ENCODE measurements at places on chromosomes 4 and X.

DNA sequence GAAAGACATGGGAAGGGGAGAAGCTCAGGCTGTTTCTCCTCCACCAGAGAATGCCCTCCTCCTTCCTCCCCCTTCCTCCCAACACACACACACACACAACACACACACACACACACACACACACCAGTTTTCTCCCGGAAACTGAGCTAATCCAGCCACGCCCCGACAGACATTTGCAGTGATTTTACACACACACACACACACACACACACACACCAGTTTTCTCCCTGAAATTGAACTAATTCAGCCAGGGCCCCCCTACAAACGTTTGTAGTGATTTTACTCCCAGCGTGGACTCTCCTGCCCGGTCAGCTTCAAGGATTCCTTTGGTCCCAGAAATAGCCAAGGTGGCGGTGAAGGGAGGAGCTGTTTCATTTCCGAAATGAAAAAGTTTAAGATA is 32.9 kb upstream of the STX18 start:
- DNase-seq, result peak; percentile 62

DNA sequence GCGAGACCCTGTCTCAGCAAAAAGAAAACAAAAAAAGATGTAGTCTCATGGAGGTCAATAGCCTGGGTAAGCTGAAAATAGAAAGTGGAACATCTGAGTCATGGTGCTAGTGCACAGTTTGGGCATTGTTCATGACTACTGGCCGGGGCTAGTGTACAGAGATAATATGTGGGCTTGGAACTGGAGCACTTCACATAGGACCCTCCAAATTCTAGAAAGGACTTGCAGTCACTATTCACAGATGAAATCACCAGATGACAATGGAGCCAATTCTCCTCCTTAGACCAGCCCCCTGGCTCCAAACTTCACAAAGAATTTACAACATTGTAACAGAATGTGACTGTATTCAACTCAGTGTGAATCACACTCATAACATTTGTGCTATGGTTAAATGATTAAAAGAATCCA is 367.8 kb upstream of the SLC7A11 start:
- peak; percentile 59 for DNase-seq

DNA sequence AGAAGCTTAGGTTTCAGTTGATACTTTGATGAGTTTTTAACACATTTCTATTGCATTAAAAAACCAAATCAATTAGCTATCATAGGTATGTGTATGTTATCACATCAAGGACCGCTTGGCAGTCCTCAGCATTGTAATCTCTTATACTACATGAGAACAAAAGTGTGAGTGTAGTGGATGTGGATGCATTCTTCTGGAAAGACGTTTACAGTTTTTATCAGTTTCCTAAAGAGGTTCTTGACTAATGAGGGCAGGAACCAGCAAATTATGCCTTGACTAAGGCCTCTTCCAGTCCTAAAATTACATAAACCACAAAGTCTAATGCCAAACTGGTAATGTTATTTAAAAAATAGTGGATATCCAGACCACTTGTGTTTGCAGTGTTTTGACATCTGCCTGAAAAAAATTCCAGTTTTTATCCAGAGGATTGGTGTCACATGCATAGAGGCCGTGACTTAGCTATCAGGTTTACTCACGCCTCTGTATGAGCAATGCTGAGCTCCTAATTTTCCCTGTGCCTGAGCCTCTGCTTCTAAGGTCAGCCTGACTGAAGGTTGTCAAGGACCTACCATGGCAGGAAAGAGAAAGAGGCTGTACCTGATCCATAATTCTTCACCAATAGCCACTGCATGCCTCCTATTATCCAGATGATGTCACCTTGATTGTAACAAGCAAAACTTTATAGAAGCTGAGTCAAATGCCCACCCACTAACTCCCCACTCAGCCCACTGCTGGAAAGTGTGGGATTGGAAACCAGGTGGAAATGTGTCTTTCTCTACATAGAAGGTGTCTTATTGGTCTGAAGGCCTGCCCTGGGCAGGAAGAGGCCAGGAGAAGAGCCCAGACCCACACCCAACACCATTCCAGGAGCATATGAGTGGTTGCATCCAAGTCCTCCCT is 68.7 kb downstream of the ENPP6 start:
- no peak for DNase-seq

DNA sequence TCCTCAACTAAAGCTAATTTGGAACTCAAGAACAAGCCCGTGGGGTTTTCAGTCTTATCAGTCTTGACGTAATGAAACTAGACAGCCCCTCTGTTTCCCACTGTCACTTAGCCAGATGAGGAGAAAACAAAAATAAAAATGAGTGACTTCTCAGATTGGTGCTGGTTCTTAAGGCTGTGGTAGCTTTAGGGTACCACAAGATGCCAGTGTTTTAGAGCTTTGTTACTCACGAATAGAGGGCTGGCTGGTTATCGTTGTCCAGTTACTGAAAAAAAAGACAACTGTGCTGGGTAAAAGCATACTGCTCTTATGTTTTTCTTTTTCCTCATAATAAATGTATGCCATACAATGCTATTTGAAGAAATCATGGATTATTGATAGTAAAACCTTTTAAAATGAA is 796.7 kb downstream of the RAPGEF2 start:
- DNase-seq, result no peak

- DNase-seq, result no peak
Measured at GRCh38 chr4:172808196-172808595, 360.4 kb upstream of the GALNT7 start.

GRCh38 chrX:123169247-123169901 is 14.7 kb upstream of the GRIA3 start:
- DNase-seq, result no peak

GRCh38 chr4:6942238-6942800 is 32.7 kb downstream of the TBC1D14 start:
- DNase-seq, result peak; percentile 91

- peak; percentile 12 for DNase-seq
Measured at GRCh38 chrX:103879339-103879738, 47.3 kb upstream of the RAB9B start.

DNA sequence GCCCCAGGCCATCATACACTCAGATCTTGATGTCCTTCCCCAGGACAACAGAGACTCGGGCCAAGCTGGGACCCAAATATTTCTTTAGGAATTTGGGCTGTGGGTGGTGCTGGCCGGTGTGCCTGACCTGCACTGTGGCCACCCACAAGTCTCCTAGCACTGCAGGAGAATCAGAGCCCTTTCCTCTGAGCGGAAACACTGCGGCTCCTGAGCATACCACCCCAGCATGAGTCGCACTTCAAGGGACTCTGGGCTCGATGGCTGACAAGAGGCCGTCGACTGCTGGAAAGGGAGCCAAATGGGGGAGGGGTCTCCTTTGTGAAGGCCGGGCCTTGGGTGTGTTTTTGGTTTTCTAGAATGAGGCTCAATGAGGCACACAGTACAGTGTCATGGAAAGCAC is 13.0 kb upstream of the IRAK1 start:
- no peak for DNase-seq

GRCh38 chr4:103375278-103375677 is 177.1 kb upstream of the CENPE start:
- no peak for DNase-seq

- no peak for DNase-seq
Measured at GRCh38 chr4:28354880-28355656, 1494.4 kb downstream of the STIM2 start.

DNA sequence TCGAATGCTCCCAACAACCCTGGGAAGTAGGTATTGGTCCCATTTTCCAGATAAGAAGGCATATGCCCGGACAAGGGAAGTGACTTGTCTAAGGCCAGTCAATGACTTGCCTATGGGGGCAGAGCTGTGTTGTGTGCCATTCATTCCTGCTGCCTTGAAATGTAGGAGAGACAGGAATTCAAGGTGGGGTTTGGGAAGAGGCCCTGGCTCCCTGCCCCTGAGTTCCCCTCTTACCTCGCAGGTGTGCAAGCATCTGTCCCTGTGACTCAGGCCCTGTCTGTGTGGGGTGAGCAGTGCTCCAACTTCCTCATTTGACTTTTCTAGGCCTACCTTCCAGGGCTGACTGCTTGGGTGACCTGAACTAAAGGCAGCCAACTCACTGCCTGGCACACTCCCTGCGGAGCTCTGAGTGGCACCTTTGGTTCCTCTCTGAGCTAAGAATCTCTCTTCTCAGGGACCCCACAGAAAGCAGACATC is 5.1 kb downstream of the EFNB1 start:
- no peak for DNase-seq

DNA sequence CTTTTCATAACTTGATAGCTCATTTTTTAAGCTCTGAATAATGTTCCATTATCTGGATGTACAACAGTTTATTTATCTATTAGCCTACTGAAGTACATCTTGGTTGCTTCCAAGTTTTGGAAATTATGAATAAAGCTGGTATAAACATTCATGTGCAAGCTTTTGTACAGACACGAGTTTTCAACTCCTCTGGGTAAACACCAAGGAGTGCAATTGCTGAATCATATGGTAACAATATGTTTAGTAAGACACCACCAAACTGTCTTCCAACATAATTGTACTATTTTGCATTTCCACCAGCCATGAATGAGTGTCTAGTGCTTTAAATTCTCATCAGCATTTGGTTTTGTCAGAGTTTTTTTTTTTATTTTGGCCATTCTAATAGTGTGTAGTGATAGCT is 266.7 kb upstream of the ATOH1 start:
- DNase-seq, result no peak

DNA sequence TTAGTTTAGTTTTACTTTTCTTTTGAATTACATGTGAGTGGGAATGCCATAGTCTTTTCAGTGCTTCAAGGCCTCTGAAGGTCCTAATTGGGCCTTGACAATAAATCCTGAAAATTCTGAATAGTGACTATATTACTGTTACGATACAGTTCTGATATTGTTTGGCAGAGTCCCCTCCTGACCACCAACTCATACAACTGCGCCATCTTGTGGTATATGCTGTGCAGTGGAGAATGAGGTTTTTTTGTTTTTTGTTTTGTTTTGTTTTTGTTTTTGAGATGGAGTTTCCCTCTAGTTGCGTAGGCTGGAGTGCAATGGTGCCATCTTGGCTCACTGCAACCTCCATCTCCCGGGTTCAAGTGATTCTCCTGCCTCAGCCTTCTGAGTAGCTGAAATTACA is 56.6 kb upstream of the CHRDL1 start:
- peak; percentile 12 for DNase-seq

DNA sequence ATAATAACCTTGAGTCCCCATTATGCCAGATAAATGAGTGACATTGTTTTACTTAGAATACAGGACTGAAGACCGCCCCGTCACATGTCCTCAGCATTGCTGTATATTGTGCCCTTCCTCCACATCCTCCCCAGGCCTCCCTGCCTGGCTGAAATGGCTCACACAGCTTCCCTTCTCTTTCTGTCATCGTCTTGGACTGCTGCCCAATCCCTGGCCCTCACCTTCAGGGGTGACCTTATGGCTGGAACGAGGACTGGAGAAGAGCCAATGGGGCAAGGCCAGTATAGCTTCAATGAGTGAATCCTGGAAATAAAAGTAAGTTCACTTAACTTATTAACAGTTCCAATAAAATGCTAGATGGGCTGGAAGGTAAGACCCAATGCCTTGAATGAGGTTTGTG is 2.7 kb downstream of the KCNE5 start:
- no peak for DNase-seq

- no peak for DNase-seq
Measured at GRCh38 chr4:136078976-136079375, 1453.3 kb downstream of the PCDH18 start.

DNA sequence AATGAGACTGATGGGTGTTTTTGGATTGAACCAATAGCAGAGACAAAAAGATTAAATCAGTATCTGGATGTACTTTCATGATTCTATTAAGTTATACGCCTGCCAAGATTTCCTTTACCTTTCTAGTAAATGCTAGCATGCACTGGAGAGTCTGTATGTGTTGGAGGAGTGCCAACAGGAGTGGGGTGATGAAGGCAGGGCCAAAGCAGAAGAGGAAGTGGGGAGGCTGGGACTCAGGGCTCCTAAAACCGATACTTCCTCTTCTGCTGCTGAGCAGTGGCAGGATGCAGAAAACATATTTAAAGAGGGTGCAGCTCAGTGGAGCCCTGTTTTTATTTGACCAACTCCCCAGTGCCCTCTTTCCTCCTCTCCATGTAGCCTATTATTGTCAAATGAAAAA is 5.6 kb downstream of the CYSLTR1 start:
- no peak for DNase-seq

GRCh38 chr4:102321260-102321995 is 23.9 kb downstream of the SLC39A8 start:
- no peak for DNase-seq

DNA sequence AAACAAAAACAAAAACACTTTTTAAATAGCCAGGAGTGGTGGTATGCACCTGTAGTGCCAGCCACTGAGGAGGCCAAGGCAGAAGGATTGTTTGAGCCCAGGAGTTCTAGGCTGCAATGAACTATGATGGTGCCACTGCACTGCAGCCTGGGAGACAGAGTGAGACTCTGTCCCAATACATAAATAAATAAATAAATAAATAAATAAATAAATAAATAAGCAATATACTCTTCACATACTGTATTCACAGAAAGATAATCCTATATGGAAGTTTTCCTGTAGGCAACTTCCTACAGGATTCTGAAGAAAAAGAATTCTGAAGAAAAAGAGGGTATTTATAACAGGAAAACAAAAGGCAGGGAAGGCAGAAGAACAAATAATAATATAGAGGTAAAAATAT is 293.3 kb upstream of the GRIA3 start:
- DNase-seq, result no peak

- DNase-seq, result no peak
Measured at GRCh38 chr4:35300996-35301774, 943.1 kb downstream of the ARAP2 start.

DNA sequence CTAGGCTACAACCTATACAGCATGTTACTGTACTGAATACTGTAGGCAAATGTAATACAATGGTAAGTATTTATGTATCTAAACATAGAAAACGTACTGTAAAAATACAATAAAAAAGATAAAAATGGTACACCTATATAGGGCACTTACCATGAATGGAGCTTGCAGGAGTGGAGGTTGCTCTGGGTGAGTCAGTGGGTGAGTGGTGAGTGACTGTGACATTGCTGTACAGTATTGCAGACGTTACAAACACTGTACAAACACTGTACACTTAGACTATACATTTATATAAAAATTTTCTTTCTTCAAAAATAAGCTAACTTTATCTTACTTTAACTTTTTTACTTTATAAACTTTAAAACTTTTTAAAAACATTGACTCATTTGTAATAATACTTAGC is 190.3 kb upstream of the NR3C2 start:
- no peak for DNase-seq
